NK-92 treated with Interleukin-12 subunit alpha and Interleukin-12 subunit beta, amount 100 ng/mL, for 24 hours (cell line): ENCODE measurements at places on chromosomes 7 and 10.

DNA sequence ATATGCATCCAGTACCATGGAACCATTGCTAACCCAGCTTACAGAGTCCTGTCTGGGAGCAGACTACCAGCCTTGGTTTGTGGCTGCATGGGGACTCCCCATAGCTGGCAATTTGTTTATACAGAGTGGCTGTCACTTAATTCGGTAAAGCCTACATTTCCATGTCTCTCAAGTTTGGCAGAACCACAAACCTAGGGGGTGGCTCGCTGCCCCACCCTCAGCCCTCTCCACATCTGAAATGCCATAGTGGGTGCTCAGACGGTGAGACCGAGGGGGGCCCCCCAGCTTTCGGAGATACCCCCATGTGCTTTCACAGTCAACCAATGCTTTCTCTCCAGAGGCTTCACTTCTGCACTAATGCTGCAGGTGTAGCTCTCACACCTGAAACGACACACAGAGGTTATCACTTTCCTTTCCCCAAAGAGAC lies 75.5 kb upstream of the KAT6B start:
- DNase-seq, result no peak

GRCh38 chr10:79219322-79219957 lies 127.8 kb upstream of the PPIF start:
- DNase-seq, result no peak

DNA sequence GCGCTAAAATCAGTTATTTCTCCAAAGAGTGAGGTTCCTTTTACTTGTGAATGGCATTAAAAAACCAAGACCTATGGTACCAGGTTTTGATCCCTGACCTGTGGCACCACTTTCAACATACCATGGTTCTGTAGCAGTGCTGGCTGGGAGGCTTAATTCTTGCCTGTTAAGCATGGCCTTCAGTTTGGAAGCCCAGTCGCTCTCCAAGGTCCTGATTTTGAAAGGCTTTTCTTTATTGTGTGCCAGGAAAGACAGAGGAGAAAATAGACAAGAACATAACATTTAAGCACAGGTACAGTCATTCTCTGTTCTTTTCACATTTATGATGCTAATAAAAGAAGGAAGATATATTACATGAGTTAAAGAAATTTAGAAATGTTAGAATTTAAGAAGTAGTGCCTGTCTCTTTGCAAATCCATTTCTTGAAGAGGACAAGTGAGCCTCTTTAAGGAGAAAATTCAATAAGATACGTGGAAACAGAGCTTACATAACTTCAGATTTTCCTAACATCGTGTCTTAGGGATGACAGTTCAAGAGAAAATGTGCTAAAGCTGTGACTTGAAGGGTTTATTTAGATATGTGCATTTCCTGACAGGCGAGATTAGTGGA lies 357.6 kb downstream of the DPP6 start:
- no peak for DNase-seq

DNA sequence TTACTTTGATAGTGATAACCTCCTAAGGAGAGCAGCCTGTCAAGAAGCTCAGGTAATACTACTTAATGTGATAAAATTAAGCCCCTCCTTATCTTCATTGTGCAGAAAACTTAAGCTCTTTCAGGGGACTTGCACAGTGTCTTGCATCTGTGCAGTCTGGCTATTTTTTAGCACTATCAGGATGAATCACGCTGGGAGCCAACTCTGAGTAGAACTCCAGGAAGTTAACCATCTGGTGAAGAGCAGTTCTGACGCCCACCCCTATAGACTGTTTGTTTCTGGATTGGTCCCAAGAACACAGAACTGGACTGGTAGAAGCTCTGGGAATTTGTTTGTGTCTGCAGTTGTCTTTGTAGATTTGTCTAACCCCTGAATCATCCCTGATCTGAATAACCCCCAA lies 41.9 kb downstream of the AGK start:
- no peak for DNase-seq

GRCh38 chr7:47332681-47333553 lies 249.0 kb downstream of the TNS3 start:
- DNase-seq, result no peak

GRCh38 chr10:21532694-21533466 lies 1.2 kb upstream of the MLLT10 start:
- no peak for DNase-seq

DNA sequence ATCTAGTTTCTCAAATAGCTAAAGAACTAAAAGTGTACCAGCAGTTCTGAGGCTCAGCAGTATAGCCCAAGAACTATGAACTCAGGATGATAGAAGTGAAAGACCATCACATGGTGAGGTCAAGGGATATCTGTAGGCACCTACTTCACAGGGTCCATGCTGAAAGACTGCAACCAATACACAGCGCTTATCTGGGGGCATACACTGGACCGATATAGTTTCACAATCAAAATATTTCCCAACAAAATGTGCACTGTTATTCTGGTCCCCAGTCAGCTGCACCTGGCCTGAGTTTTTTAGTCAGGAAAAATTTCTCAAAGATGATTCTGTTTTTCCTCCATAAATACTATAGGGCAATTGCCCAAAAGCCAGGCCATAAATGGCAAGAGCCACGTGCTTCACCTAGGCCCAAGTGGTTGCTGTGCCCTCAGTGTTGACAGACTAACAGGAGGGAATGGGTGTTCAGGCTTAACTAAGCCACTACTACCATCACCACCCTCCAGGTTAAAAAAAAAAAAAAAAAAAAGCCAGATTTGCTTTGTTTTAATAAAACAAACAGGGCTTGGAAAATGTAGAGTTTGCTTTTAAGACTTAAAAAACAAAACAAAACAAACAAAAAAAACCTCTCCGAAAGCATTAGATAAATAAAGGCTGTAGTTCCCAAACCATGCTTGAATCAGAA lies 58.5 kb downstream of the OGDH start:
- no peak for DNase-seq

GRCh38 chr10:69218831-69219230 lies 1.3 kb upstream of the HKDC1 start:
- DNase-seq, result no peak

- no peak for DNase-seq
Observed at GRCh38 chr7:50815138-50815537, 32.4 kb upstream of the GRB10 start.

GRCh38 chr7:112104120-112104519 lies 102.1 kb downstream of the DOCK4 start:
- DNase-seq, result no peak

GRCh38 chr7:128266883-128267594 lies 26.0 kb downstream of the LEP start:
- no peak for DNase-seq

GRCh38 chr7:4882169-4883032 lies 1.1 kb downstream of the RADIL start:
- no peak for DNase-seq

DNA sequence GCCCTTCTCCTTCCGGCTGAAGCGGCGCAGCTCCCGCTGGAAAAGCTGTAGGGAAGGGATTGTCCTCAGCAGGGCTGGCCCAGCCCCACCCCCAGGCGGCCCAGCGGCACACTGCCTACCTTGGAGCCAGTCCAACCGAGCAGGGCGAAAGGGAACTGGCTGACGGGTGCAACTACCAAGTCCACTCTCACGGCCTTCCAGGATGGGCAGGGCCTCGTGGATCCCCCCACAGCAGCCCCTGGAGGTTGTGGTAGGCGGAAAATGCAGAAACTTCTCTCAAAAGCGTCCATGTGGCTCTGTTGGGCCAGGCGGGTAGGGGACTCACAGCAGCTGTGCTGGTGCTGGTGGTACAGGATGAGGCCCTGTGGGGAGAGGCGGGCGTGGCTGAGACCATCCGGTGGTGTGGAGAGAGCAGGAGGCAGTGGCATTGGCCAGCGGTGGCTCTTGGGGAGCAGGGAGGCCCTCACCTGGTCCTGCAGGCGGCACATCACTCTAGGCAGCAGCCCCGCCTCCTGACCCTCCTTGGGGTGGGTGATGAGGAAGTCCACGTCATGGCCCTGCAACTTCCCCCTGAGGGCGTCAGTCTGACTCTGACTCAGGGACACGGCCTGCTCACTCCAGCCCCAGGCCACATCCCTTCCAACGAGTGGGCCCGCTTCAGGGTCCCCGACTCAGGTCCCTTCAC lies 8.4 kb upstream of the PGAM2 start:
- no peak for DNase-seq

DNA sequence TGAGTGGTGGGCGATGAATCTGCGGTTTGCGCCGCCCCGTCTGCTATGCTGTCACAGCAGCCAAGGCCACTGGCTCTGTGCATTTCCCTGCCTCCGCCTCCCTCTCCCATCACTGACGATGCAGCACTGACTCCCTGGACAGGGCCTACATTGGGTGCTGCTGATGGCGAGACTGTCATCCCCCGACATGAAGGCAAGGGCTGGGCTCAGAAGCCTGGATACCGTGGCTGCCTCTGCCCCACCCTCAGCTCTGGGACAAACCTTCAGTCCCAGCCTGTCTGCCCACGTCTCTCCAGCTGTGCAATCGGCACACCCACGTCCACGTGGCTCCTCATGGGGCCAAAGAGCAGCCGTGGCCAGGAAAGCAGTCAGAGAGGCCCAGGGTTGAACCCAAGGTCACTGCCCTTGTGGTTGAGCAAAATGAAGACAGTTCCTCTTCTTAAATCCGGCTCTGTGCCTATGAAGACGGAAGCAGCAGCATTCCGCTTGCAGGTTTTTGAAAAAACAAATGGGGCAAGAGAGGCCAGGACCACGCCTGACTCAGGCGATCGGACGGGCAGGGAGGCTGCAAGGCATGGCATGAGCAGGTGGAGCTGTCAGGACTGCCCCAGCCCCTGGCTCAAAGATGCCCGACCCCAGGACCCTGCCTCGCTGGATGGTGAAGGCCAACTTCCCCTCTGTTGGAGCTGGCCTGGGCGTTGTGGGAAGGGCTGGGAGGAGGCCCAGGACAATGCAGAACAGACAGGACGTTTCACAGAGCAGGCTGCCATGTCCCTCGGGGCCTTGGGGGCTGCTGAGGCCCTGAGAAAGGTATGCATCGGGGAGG lies 517.5 kb downstream of the DNAJB6 start:
- DNase-seq, result no peak

GRCh38 chr7:68706291-68706690 lies 892.0 kb upstream of the AUTS2 start:
- no peak for DNase-seq
